Activated CD4-positive, alpha-beta T cell treated with anti-CD3 and anti-CD28 coated beads, Interleukin-2, amount 10 ng/mL, durations not matched to agents 7 days and 5 days (primary cell): ENCODE measurements at places on chromosomes 4 and X. TPM values are rescaled to one million over a fixed set of nuclear protein-coding genes. Genes with fewer than 3 reads are reported as not detected.

The HS3ST1 gene
- total RNA-seq = not detected

The VCX3B gene
- not detected for total RNA-seq

The PRDM5 gene
- total RNA-seq = not detected

The TLR3 gene
- total RNA-seq = 1.7 TPM

The ITIH6 gene
- not detected for total RNA-seq

The NPY2R gene
- not detected for total RNA-seq

The CT47B1 gene
- not detected for total RNA-seq

The LRPAP1 gene
- total RNA-seq = 69.0 TPM

The IGSF1 gene
- total RNA-seq = not detected

The UGT2B17 gene
- not detected for total RNA-seq

DNA sequence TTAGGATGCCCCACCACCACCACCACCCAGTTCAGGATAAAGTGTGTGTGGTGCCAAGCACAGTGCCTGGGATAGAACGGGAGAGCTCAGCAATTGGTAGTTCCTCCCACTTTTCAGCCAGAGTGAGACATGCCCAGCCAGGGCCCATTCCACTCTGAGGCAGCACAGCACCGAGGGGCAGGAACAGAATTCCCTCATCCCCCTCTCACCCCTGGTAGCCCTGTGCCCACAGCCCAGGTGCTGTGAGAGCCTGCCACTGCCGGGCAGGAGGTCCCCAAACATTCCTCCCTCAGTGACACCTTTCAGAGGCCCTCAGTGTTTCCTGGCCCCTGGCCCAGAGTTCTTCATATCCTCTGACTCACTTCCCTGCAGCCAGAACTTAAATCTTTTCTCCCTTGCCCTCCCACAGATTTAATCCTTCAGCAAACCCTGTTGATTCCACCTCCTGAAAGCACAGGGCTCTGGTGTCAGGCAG is 8.1 kb downstream of the RIPPLY1 start:
- no peaks in the 10 kb centered on the region for H3K4me1 ChIP-seq
- no peak overlapping the region for H3K4me3 ChIP-seq
- no peak for DNase-seq
- no peaks in the 10 kb centered on the region for H3K36me3 ChIP-seq
- no peaks in the 10 kb centered on the region for H3K27me3 ChIP-seq

- DNase-seq = no peak
- no peaks in the 10 kb centered on the region for H3K27me3 ChIP-seq
- no peak overlapping the region for H3K4me3 ChIP-seq
- H3K27ac ChIP-seq = no peak overlapping the region
- H3K4me1 ChIP-seq = peaks cover 13% of the 10 kb centered on the region
Observed at GRCh38 chr4:2141022-2141761, 82.1 kb downstream of the NAT8L start.

DNA sequence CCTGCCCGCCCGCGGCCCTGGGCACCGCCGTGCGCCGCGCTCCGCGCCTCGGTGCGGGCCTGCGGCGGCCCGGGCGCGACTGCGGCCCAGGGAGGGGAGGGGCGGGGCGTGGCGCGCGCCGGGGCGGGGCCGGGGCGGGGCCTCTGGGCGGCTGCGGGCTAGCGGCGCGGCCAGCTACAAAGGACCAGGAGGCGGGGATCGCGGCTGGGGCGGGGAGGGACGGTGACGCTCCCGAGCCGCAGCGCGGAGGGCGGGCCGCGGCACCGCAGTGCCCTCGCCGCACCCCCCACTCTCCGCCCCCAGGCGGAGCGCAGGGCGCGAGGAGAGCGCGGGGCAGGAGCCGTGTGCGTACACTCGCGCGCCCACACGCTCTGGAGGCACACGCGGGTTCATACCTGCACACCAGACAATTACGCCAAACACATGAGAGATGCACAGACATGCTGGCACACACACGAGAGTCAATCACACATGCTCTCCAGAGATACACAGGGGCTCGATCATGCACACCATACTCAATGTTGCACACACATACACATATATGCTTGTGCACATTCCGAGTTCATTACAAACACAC is at the start of gene CRMP1:
CRMP1 (minus strand) TSS at position 83 of the 577 bp plus-strand sequence. CDS start 117 bp downstream, outside the sequence.
- peaks cover 53% of the 10 kb centered on the region for H3K27me3 ChIP-seq
- H3K27ac ChIP-seq = no peak within 1 kb of the TSS
- H3K36me3 ChIP-seq = no peaks in the 10 kb centered on the region
- peaks cover 4% of the 10 kb centered on the region for H3K4me1 ChIP-seq

- DNase-seq = no peak
- H3K4me3 ChIP-seq = no peak overlapping the region
- H3K27me3 ChIP-seq = peaks cover 4% of the 10 kb centered on the region
- H3K4me1 ChIP-seq = no peaks in the 10 kb centered on the region
Observed at GRCh38 chr4:173014113-173014558, 154.5 kb upstream of the GALNT7 start.

- no peak overlapping the region for H3K4me3 ChIP-seq
- no peaks in the 10 kb centered on the region for H3K4me1 ChIP-seq
Observed at GRCh38 chrX:18449236-18449635, 23.8 kb downstream of the CDKL5 start.

GRCh38 chrX:133374874-133375387 is 40.4 kb downstream of the GPC4 start:
- peaks cover 4% of the 10 kb centered on the region for H3K27me3 ChIP-seq
- DNase-seq = no peak
- H3K27ac ChIP-seq = no peak overlapping the region
- H3K4me3 ChIP-seq = no peak overlapping the region
- H3K4me1 ChIP-seq = no peaks in the 10 kb centered on the region

- no peaks in the 10 kb centered on the region for H3K4me1 ChIP-seq
- H3K36me3 ChIP-seq = no peaks in the 10 kb centered on the region
- H3K27me3 ChIP-seq = peaks cover 14% of the 10 kb centered on the region
- no peak overlapping the region for H3K27ac ChIP-seq
- H3K4me3 ChIP-seq = no peak overlapping the region
- DNase-seq = no peak
Observed at GRCh38 chr4:15888515-15888914, 50.0 kb downstream of the FGFBP1 start.

DNA sequence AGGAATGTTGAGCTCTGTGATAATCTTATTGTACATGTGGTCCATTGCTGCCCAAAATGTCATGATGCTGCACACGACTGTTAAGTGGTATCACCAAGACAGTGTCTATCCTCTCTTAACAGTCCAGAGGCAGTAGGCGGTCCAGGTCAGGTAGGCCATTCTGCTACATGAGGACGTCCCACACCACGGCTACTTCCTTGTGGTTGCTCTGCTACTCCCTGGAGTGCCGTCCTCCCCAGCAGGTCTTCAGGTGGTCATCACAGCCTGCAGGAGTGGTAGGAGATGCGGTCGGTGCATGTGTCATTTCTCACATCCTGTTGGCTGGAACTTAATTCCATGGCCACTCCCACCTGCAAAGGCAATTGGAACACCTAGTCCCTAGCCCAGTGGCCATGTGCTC is 11.5 kb upstream of the STK32B start:
- peaks cover 11% of the 10 kb centered on the region for H3K27me3 ChIP-seq
- H3K27ac ChIP-seq = no peak overlapping the region
- H3K4me1 ChIP-seq = no peaks in the 10 kb centered on the region
- no peaks in the 10 kb centered on the region for H3K36me3 ChIP-seq

GRCh38 chr4:158020176-158020575 is 152.6 kb downstream of the GASK1B start:
- no peak overlapping the region for H3K4me3 ChIP-seq
- no peak overlapping the region for H3K27ac ChIP-seq
- H3K27me3 ChIP-seq = no peaks in the 10 kb centered on the region
- H3K4me1 ChIP-seq = no peaks in the 10 kb centered on the region

DNA sequence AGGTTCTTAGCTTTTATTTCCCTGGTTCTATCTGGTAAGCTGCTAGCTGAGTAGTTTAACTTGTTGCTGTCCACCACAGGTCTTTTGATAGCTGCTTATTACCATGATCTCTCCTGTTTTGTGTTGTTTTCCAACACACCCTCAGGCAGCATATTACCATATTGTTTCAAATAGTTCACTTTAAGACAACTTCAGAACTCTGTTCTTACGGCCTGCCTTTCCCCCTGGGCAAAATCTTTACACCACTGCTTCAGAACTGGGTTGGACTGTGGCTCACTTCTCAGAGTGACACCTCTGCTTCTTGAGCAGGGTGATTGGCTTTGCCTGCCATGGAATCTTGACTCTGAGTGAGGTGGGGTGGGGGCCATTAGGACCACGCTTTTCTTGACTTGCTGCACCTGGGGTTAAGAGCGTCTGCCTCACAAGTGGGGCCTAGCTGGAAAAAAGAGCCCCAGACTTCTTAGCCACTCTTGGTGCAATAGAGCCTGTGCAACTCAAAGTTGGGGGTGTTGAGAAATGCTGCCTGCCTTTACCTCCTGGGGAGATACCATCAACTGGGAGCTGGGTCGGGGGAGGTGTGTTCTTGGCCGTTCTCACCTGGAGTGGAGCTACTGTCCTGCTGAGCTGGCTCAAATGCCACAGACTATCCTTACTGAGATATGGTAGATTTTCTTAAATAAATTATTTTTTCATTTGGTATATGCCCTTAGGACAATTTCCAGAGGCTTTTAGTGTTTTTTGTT is 23.4 kb downstream of the USP9X start:
- H3K4me1 ChIP-seq = peaks cover 50% of the 10 kb centered on the region
- DNase-seq = no peak
- no peak overlapping the region for H3K4me3 ChIP-seq
- H3K27me3 ChIP-seq = no peaks in the 10 kb centered on the region
- H3K27ac ChIP-seq = no peak overlapping the region

GRCh38 chr4:125620066-125620860 is 305.5 kb downstream of the FAT4 start:
- no peak overlapping the region for H3K4me3 ChIP-seq
- H3K27me3 ChIP-seq = no peaks in the 10 kb centered on the region
- no peak for DNase-seq
- no peaks in the 10 kb centered on the region for H3K4me1 ChIP-seq
- H3K36me3 ChIP-seq = no peaks in the 10 kb centered on the region

- peaks cover 18% of the 10 kb centered on the region for H3K4me1 ChIP-seq
- peaks cover 17% of the 10 kb centered on the region for H3K36me3 ChIP-seq
- H3K27me3 ChIP-seq = peaks cover 3% of the 10 kb centered on the region
- peak within 1 kb of the TSS; percentile 84 for H3K27ac ChIP-seq
- H3K4me3 ChIP-seq = peak within 1 kb of the TSS; percentile 75
Observed at GRCh38 chr4:56505269-56506130, at the start of gene ARL9. Gene ARL9, plus strand, starts transcription at chr4:56505791. Its CDS starts 72 bp downstream, at chr4:56505863.

DNA sequence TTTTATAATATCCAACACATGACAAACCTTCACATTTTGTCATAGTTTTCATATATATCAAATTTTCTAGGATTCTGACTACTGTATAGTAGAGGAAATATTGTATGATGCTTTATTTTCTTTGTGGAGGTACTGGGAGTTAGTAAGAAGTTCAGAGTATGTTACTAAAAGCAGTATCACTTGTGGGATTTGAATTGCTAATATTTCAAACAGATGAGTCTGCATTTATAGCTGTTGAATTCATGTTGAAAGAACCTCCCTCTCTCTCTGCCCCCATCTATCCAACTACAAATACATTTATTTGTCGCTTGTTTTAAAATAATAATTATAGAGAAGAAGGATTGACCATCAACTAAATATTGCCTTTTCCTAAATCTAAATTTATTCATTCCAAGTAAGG is 29.8 kb upstream of the MAPK10 start:
- no peak overlapping the region for H3K4me3 ChIP-seq
- H3K27ac ChIP-seq = no peak overlapping the region
- no peaks in the 10 kb centered on the region for H3K36me3 ChIP-seq
- DNase-seq = no peak
- H3K27me3 ChIP-seq = peaks cover 7% of the 10 kb centered on the region
- no peaks in the 10 kb centered on the region for H3K4me1 ChIP-seq

DNA sequence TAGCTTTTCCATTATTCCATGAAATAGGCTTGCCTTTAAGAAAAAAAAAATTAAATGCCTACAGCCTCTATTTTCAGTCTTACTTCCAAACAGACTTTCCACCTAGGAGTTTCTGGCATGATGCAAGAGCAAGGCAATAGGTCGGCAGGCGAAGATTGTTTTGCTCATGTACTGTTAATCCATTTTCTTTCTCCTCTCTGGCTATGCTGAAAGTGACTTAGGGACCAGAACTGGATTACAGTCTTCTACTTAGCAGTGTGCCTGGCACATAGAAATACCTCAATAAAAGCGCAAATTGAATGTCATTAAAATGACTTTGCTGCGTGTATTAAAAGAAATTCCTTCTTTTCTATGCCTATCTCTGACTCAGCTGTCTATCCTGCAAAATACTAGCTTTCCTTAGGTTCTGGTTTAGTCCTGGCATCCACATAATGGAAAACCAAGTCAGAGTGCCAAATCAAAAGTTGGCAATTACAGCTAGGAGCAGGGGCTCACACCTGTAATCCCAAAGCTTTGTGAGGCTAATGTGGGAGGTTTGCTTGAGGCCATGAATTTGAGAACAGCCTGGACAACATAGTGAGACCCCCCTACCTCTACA is 51.9 kb downstream of the CC2D2A start:
- no peak for DNase-seq
- no peaks in the 10 kb centered on the region for H3K4me1 ChIP-seq
- no peaks in the 10 kb centered on the region for H3K27me3 ChIP-seq
- no peak overlapping the region for H3K4me3 ChIP-seq

DNA sequence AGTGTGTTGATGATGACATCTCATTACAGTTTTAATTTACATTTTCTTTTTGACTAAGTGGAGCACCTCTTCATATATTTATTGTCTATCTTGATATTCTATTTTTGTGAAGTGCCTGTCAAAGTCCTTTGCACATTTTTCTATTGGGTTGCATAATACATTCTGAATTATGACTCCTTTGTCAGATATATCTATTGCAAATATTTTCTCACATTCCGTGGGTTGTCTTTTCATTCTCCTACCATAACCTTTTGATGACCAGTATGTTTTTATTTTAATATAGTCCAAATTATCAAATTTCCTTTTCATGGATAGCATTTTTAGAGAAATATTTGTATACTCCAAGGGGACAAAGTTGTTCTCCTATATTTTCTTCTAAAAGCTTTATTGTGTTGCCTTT is 126.4 kb downstream of the PJA1 start:
- H3K27me3 ChIP-seq = peaks cover 2% of the 10 kb centered on the region
- H3K27ac ChIP-seq = no peak overlapping the region
- no peaks in the 10 kb centered on the region for H3K4me1 ChIP-seq
- H3K4me3 ChIP-seq = no peak overlapping the region

DNA sequence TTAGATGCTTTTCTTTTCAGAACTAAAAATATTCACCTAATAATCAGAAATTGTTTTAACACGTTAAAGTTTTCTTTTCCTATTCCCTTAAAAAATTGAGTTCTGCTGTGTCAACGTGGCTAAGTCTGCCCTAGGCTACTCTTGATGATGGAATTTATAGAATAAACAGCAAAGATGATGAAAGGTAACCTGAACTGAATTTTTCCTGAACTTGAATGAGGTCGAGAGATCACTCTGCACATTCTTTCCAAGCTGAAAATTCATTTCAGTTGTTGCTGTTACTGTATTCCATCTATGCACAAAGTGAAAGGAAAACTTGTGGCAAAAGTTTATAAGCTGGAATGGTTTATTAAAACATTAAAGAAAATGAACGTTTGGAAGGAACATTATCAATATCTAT is 245.9 kb upstream of the GIMD1 start:
- H3K4me1 ChIP-seq = no peaks in the 10 kb centered on the region
- H3K27me3 ChIP-seq = no peaks in the 10 kb centered on the region
- no peak for DNase-seq
- no peak overlapping the region for H3K4me3 ChIP-seq
- no peaks in the 10 kb centered on the region for H3K36me3 ChIP-seq

GRCh38 chrX:120299928-120300327 is 11.3 kb downstream of the TMEM255A start:
- no peak overlapping the region for H3K4me3 ChIP-seq
- no peaks in the 10 kb centered on the region for H3K27me3 ChIP-seq
- no peak overlapping the region for H3K27ac ChIP-seq
